ENCODE measurements at places on chromosomes 16 and 17.

DNA sequence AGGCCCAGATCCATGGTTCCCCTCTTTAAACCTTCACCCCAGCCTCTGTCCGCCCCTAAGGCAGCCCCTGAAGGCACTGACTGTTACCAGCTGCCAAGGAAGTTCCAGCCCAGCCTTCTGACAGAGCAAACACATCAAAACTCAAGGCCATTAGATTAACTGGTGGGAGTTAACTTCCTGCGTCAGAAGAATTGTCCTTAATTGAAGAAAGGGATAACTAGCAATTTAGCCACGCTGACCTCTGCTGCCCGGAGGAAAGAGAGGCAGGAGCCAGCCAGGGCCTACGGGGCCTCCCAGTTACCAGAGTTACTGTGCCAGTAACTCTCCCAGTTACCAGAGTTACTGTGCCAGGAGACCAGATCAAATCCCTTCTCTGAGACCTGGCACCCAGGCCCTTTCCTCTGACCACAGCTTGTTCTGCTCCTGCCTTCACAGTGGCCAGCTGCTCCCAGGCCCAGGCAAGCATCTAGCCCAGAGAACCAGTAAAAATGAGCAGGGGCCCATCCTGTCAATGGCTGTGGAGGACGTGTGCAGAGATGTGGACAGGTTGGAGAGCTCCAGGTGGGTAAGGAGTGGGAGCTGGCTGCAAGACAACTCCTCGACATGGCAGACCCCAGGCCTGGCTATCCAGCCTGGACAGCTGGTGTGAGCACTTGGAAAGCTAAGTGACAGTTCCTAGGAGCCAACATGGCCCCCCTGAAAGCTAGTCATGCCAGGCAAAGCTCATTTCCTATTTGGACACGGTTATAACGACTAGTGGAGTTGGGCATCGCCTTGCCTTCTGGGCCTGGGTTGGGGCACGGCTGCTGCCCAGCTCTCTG, 2.8 kb upstream of the PITPNM3 start:
- no peak for ATAC-seq

DNA sequence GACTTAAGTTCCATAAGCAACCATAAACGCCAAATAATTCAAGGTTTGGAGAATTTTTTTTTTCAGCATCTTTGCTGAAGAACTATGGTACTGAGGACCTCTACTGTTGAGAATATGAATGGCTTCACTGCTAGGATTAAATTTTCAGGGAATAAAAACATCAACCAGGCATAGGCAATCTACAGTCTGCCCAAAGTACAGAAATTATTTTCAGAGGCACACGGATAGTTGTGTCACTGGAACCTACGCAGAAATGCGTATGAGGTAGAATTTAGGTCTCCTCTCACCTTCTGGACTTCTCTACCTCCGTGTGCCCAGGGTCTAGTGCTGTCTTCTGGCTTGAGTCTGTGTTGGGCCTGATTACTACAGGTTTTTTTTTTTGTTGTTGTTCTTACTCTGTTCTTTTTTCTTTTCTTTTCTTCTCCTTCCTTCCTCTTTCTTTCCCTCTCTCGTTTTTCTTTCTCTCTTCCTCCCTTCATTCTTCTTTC, 39.7 kb downstream of the NACA2 start:
- ATAC-seq: no peak

DNA sequence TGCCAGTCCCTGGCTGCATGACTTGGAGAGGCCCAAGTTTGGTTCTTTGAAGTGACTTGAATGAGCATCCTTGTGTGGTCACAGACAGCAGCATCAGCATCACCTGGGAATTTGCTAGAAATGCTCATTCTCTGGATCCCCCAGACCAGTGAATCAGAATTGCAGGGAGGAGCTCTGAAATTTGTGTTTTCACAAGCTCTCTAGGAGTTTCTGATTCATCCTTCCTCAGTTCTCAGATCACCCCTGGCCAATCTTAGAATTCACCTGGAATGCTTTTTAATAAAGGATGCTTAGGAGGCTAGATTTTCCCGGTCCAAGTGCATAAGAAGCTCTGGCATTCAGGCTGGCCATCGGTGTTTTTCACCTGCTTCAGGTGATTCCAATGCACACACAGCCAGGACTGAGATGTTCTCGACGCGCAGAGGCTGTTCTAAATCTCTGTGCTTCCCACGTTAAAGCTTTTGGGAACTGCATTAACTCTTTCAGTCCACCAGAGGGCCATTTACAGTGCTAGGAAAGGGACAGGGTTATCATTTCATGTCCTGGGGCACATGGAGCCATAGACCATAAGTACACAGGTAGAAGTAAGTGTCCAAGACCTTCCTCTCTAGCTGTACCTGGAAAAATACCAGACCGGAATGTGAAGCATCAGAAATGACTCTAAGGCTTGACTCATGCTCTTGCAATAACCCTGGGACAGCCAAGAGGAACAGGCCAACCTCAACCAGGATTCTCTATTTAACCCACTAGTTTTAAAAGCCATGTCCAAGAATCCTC, 85.7 kb upstream of the XYLT1 start:
- ATAC-seq: no peak

GRCh38 chr16:71537643-71538042, 11.4 kb downstream of the CHST4 start:
- ATAC-seq: no peak

DNA sequence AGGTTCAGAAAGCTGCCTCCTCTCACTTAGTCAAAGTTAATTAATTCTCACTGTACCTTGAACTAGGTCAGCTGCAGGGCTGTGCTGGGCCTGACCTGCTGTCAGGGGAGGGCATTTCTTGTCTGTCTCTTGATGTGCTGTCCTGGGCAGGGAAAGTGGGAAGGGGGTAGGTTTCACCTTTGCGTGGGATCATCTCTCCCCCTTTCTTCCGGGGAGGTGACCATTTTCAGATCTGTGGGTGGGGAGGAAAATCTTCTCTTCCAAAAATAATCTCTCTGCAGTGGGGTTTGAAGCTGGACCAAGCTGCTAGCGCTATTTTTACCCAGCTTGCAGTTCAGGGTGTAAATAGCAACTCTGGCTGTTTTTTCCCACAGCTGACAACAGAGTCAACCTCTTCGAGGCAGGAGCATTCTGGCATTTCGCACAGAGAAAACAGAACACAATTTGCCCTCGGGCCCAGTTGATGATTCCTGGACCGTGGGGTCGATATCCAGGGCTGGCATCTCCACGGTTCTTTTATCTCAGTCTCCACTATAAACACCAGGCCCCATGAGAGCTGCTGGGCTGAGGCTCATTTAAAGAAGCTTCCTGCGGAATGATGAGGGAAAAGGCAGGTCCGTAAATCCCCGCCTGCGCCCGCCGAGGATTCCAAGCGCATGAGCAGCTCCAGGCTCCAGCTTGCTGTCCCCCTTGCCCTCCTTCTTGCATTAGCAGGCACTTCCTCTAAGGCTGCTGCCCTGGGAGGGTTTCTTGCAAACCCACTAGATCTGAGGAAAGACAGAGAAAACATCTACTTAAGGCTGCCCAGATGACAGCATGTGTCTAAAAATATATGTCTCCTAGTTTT, 93.9 kb downstream of the YPEL2 start:
- ATAC-seq: peak; percentile 40

Measured in gastroesophageal sphincter (tissue), 4 donors.